ENCODE measurements at places on chromosomes 6 and 20.

DNA sequence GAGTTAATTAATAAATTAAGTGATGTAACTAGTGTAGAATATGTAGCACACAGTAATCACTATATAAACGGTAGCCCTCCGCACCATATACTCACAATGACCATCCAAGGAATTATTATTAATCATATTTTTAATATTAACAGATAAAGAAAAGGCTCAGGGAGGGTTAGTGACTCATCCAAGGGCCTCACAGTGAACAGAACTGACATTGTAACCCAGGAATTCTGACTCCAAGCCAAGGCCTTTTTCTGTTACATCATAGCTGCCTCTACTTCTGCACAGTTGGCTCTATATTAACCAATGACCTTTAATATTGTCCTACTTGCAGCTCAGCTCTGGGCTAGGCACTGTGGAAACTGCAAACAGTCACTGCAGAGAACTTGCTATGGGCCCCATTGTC lies 117.5 kb upstream of the SIRPG start:
- no peak for DNase-seq

GRCh38 chr6:103122766-103123601 lies 1729.5 kb downstream of the GRIK2 start:
- no peak for DNase-seq

DNA sequence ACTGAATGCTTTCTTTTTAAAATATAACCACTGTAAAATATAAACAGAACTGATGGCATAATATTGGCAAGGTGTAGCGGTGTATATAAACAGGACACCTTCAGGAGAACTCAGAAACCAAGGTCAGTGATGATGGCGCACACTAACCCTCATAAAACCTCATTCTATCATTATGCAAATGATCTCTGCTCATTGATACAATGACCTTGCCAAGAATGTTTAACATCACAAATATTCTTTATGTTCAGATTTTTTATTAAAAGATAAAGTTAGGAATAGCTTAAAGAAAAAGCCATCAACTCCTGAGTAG lies 48.6 kb upstream of the DST start:
- DNase-seq = no peak

GRCh38 chr6:161684731-161685475 lies 411.0 kb upstream of the AGPAT4 start:
- no peak for DNase-seq

DNA sequence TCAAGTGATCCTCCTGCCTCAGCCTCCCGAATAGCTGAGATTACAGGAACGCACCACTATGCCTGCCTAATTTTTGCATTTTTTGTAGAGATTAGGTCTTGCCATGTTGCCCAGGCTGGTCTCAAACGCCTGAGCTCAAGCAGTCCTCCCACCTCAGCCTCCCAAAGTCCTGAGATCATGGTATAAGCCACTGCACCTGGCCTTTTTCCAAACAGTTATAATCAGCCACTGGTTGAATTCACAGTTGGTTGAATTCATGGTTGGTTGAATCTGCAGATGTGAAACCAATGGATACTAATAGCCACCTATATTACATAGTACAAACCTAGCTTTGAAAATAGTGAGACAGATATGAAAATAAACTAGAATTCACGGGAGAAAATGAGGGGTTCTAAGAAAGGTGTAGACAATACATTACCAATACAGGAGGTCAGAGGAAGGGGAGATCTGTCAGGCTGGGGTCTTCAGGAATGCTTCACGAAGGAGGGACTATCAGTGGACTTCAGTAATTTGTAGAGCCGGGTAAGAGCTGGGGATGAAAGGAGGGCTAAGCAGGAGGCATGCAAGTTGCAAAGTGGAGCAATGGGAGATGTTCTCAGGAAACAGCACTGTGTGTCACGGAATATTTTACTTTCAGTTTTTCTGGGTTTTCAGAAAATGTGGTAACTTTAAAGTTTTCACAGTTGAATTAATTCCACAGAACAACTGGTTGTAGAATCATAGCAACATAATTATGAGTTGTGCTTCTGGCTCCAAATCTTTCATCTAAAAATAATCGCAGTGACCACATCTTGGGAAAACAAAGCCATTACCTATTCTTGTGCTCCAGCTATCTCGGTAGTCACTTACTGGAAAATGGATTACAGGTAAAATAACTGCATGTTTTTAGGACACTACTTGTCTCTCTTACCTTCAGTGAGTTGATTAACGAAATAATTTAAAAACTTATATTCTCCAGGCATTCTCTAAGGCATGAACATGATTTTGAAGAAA lies 12.9 kb upstream of the CEP85L start:
- DNase-seq = no peak

- no peak for DNase-seq
These were observed 510.8 kb upstream of the SYNCRIP start for GRCh38 chr6:86153521-86153920.

- no peak for DNase-seq
These were observed 216.4 kb downstream of the DLL1 start for GRCh38 chr6:170074435-170074834.

- DNase-seq = no peak
These were observed 39.6 kb upstream of the MPC1 start for GRCh38 chr6:166422201-166422940.

DNA sequence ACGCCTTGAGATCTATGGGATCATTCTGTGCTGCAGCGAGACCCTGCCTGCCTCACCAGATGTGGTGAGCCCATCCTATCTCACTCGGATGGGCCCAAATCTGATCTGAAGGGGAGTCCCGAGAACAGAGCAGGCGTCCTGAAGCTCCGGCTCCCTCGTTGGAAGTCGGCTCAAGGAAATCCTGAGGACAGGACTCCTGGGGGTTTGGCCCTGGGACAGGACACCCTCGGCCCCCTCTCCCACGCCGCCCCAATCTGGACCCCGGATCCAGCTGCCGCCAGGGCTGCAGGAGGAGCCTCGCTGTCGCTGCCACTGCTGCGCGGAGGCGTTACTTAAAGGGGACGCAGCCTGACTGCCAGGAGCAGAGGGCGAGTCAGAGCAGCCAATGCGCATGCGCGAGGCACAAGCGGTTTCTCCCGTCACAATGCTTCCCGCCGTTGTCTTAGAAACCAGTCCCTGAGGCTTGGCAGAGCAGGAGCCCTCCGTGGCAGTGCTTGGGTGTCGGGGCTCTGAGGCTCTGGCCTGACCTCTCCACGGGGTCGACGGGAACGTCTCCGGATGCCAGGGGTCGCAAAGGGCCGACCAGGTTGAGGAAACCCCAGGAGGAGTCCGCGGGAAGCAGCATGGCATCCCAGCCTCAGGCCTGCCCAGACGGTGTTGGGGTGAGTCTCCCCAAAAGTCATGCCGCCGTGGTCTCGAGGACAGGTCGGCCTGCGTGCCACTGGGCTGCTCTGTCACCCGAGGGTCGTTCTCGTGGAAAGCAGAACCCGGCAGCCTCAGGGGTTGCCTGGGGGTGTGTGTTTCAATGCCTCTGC lies 1567.8 kb upstream of the DEFB115 start:
- DNase-seq = peak; percentile 20

DNA sequence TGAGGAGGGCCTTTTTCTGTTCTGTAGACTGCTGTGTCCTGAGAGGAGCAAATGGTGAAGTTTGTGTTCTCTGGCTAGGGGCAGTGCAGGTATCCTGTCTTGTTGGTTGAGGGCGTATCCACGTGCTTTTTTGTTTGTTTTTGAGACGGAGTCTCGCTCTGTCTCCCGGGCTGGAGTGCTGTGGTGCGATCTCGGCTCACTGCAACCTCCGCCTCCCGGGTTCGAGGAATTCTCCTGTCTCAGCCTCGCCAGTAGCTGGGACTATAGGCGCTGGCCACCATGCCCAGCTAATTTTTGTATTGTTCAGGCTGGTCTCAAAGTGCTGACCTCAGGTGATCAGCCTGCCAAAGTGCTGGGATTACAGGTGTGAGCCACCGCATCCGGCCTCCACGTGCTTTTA lies 10.8 kb upstream of the PXDC1 start:
- no peak for DNase-seq

DNA sequence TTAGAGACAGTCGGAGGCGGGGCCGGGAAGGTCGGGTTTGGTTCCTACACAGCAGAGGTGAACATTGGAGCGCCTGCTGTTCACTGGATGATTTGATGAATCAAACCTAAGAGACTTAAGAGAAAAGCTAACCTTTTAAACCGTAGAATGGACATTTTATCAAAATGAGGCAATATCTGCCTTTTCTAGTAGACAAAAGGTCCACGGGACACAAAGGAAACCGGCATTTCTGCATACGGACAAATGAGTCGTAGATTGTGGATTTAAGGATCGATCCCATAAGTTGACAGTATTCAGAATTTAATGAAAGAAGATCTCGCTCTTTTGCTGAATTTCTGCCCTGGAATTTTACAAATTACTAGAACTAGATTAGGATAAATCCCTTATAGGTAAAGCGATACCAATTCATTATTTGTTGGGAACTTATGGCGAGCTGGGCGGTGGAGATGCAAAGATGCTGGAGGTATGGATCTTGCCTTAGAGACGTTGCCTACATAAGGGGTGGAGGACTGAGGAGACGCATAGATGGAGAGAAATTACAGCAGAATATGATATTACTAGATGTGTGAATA lies 400 bp downstream of the PAK1IP1 start:
- DNase-seq = no peak

DNA sequence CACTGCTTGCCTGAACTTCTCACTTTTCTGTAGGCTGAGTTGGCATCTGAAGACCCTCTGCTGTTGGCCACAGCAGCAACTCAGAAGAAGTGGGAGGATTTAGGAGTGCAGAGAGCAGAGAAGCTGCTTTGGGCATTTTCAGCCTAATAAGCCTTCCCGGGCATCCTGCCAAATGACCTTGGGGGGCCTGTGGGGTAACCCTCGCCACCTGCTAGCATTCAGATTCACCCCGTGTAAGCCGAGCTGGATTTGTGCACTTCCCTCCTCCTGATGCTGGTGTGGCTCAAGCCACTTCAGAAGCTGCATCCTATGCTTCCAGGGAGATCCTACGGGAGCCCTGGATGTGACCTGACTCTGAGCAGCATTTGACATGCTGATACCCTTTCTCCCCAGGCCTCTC lies 114.8 kb downstream of the LRFN2 start:
- no peak for DNase-seq

GRCh38 chr20:23147964-23148730 lies 62.0 kb upstream of the CD93 start:
- no peak for DNase-seq

DNA sequence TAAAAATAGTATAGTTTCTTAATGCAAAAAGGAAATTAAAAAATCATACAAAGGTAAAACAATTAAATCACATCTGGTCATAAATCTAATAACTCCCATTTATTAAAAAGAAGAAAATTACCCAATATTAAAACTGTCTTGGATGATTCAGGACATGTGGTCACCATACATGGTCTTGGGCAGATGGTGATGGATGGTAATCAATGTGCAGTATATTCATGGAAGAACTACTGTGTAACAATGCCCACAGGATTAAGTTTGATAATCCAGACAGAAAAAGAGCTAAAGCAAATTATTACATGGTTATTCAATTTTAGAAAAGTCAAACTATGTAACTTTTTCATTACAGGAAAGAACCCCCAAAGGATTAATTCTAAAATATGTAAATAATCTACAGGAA lies 480.6 kb downstream of the QKI start:
- DNase-seq = no peak

DNA sequence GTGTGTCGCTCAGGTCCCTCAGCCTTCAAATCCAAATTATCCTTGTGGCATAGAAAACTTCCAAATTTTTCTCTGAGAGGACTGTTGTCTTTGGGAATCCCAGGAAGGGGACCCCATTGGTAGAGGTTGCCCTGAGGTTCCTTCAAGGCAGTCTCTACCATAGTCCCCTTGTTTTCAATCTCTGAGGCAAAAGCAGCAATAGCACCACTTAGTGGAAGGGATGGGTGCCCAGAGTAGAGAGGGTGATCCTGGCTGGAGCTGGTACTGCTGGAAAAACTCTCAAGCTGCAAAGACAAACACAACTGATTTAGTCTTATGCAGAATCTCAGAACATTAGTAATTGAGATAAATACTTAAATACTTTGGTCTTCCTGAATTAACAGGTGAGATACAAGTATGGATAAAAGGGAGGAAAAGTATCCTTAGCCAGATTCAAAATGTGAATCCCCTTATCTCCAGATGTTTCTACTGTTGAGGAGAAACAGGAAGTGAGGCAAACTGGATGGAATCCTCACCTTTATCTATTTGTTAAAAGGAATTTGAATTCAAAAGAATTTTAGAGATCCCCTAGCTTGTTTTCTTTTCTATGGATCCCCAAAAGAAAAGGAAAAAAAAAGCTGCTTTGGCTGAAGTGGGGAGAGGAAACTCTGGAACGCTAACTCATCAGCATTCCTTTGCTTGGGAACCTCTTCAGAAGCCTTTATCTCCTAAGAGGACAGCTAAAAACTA lies 13.4 kb downstream of the ZNF318 start:
- no peak for DNase-seq

DNA sequence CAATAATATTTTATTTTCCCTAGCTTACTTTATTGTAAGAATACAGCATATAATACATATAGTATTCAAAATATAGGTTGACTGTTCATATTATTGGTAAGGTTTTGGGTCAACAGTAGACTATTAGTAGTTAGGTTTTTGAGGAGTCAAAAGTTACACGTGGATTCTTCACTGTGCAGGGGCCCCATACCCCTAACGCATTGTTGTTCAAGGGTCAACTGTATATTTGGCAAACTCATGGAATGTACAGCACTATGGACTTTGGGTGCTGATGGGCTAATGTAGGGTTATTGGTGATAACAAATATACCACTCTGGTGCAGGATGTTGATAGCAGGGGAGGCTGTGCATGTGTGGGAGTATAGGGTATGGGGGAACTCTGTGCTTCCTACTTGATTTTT lies 397.2 kb downstream of the BCKDHB start:
- DNase-seq = no peak

GRCh38 chr6:119343167-119343566 lies 6.4 kb downstream of the MAN1A1 start:
- no peak for DNase-seq

DNA sequence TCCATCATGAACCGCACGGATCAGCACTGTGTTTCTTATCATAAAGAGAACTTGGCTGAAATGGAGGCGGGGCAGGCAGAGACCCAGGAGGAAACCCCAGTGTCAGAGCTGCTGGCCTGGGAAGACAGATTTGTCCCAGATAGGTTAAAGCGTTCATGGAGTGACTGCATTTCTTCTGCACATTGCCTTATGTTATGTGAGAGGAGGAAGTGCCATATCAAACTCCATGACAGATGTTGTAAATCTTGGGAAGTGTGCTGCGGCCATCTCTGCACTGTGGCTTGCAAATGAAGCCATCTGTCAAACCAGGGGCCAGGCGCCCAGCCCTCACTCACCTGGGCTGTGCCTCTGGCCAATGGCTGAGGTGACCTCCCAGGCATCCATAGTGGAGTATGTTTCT lies 163.0 kb downstream of the SLC24A3 start:
- DNase-seq = no peak
